ENCODE measurements at places on chromosomes 2 and 18. TPM values are rescaled to one million over a fixed set of nuclear protein-coding genes. Genes with fewer than 3 reads are reported as not detected.
A peak's percentile ranks its signal among the peaks of the same experiment; 100 is the strongest.

GRCh38 chr18:77207540-77207939 lies 42.1 kb upstream of the GALR1 start:
- DNase-seq, result no peak

- DNase-seq, result no peak
These were observed 15.3 kb upstream of the ARID5A start for GRCh38 chr2:96521219-96521618.

RNF152 gene
- 0.56 TPM for total RNA-seq

DNA sequence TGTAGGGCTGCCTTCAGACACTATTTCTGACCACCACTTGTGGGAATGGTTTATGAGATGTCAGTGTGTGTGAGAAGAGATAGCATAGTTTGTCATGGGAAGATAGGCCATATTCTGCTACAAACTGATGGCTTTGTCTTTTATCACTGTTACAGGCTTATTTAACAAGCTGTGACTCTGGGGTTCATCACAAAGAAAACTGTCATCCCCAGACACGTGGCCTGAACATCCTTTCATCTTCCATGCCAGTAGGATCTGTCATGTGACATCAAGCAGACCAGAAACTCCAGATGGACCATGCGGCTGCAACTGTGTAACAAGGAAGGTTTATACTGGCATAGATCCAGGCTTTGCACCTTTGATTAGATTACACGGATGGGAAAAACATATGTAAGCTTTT lies 128.6 kb upstream of the KCNH7 start:
- DNase-seq, result no peak

EFEMP1 gene
- total RNA-seq, result not detected

GRCh38 chr2:144354953-144355352 lies 165.0 kb downstream of the ZEB2 start:
- DNase-seq, result no peak

DNA sequence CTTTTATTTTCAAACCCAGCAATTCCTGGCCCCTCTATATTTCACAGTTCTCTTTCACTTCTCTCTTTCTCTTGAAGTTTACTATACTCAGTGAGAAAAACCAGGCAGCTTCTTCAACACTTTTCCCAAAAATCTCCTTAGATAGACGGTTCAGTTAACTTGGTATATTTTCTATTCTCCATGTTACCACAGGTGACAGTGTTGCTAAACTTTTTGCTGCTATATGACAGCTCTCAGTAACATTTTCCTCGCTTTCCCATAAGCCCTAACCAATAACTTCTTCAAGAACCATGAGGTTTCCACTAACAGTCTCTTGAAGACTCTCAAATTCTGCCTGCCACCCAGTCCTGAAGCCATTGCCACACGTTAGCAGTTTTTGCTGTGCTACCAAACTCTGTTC lies 45.8 kb downstream of the CYBRD1 start:
- no peak for DNase-seq

CCDC148 gene
- not detected for total RNA-seq

SERPINB2 gene
- not detected for total RNA-seq

IL1RL2 gene
- not detected for total RNA-seq

PRSS56 gene
- not detected for total RNA-seq

DNA sequence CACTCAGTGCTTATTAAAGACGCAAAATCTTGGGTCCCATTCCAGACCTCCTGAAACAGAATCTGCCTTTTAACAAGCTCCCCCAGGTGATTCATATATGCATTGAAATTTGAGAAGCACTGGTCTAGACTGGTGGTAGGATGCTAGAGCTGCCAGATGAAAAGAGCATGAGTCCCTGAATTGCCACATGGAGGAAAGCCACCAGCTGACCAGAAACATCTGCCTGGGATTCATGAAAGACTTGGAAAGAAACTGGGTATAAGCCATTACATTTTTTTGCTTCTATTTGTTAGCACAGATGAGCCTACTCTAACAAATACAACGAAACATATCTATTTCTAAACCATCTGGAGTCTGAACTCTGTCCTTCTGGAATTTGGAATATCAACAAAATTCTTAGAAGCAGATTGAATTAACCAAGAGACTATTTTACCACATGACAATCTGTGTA lies 228.9 kb downstream of the RBM43 start:
- DNase-seq, result no peak

DNA sequence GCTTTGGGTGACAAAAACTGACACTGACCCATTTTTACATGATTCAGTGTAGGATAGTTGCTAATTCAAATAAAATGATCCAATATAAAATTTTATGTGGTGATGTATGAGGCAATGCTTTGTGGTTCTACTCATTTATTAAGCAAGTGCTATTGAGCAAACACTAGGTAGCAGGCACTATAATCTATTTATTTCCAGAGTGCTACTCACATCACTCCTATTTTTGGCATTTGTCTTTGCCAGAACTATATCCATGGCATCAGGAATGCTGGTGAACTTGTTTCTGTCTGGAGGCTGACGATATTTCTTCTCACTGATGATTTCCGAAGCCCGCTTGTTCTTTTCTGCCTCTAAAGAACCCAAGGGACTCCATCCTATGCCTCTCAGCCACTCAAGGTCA lies 84.3 kb downstream of the NEB start:
- DNase-seq, result no peak

DNA sequence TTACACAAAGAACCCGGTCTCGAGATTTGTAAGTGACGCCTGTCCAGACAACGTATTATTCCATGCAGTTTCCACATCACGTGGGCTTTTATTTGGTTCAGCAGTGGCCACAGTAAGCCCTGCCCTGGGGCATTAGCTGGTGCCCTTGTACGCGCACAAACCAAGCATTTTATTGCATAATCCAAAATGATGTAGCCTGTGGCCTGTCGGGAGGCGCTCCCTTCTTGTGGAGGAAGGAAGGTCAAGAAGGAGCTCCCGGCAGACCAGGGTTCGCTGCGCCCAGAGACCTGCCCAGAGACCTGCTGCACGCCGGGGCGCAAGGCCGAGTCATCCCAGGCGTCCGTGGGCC lies 179.6 kb upstream of the ALKAL2 start:
- DNase-seq, result no peak

DNA sequence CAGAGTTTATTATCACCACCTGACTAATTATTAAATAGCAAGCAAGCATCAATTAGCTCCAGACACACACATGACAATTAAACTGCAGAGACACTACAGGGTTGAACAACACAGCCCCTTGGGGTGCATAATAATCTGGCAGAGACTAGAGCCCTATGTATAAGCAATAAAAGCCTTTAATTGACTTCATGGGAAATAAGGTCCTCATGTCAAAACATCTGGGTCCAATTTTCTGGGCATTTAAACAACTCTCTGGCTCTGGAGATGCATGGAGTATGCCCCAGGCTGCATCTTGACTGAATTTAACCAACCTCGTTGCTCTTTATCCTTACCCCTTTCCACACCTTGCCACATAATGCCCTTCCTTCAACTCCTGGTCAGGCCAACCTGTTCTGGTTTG lies 270.7 kb upstream of the THUMPD2 start:
- no peak for DNase-seq

NCKAP5 gene
- total RNA-seq, result not detected

GRCh38 chr2:232632229-232632903 lies 1.0 kb upstream of the EFHD1 start:
- no peak for DNase-seq

- DNase-seq, result peak; percentile 39
These were observed 246.3 kb downstream of the TNS1 start for GRCh38 chr2:217756375-217757107.

WIPF1 gene
- total RNA-seq, result 340 TPM

DNA sequence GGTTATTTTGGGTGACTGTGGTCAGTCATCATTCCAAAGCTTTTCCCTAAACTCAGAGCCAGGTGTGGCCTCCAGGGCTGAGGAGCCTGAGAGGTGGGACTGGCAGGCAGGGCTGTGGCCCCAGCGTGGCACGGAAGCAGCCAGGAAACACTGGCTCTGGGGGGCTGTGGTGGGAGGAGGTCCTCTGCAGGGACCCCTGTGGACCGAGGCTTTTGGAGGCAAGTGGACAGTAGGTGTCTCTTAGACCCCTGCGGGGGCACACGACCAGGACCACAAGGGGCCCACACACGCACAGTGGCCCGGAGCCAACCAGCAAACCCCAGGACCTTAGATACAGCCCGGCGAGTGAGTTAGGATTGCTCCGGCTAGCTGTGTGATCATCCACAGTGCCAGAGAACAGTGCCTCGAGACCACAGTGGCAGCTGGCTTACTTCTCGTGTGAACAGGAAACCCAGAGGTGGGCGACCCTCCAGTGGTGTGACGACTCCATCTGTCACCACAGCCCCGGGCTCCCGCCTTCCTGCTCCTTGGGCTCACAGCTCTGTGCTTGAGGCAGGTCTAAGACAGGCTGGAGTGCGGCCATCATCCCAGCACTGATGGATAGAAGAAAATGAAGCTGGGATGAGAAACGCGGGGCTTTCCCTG lies 1.6 kb upstream of the RTP5 start:
- DNase-seq, result no peak

DNA sequence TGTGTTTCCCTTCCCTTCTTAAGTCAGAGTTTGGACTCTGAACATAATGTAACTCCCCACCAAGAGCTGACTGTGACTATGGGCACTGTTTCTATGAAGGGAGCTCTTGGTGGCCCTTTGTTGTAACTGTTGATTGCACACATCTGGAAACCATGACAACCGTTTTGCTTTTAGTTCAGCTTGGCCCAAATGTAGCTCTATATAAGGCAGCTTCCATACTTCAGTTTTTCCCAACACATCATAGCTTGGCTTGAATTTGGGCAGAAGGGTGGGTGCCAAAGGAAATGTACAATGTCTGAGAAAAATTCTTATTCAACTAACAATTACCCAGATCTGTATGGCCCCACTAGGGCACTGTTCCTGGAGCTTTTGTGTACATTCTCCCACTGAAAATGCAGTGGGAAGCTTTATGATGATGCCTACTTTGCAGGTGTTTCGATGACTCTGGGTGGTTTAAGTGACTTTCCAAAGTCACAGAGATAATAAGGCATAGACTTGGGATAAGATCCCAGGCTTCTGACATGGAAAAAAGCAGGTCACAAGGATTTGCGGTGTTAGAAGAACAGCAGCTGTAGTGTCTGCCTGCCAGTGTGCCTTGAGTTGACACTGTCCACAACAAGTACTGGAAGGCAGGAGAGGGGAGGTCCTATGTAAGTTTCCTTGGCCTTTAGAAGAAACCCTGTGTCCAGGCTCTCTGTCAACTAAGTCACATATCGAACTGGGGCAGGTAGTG lies 2.4 kb upstream of the CETN1 start:
- DNase-seq, result no peak

Measured in activated T-helper 1 cell treated with anti-CD3 and anti-CD28 coated beads, Interleukin-12 subunit alpha, Interleukin-12 subunit beta, Interleukin-2, Interleukin-4 antibody, amounts not matched to agents 30 ng/mL and 10 ng/mL and 1 ng/mL, durations not matched to agents 14 hours and 24 hours and 36 hours (primary cell).